Uterus (tissue), 4 donors: ENCODE measurements at places on chromosomes 13 and 19. TPM values are rescaled to one million over a fixed set of nuclear protein-coding genes. Genes with fewer than 3 reads are reported as not detected.

The CEACAM6 gene
- total RNA-seq, result not detected

The ZNF284 gene
- total RNA-seq, result 6.3 TPM

The ATP7B gene
- 9.8 TPM for total RNA-seq

DNA sequence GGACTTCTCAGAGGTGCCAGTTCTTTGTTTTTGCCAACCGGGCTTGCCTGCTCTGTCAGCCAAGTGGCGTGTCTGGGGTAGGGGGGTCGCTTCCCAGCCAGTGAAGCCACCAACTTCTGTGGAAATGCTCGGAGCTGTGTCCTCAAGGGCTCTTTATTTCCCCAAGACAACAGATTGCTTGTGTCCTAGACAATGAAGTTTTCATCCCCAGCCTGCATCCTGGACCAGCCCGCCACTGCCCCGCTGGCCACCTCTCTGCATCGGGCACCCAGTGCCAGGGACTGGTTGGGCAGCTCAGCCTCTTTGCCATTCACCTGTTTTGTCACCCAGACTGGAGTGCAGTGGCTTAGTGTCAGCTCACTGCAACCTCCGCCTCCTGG lies 3.7 kb downstream of the RAB11B start:
- no peak for DNase-seq

DNA sequence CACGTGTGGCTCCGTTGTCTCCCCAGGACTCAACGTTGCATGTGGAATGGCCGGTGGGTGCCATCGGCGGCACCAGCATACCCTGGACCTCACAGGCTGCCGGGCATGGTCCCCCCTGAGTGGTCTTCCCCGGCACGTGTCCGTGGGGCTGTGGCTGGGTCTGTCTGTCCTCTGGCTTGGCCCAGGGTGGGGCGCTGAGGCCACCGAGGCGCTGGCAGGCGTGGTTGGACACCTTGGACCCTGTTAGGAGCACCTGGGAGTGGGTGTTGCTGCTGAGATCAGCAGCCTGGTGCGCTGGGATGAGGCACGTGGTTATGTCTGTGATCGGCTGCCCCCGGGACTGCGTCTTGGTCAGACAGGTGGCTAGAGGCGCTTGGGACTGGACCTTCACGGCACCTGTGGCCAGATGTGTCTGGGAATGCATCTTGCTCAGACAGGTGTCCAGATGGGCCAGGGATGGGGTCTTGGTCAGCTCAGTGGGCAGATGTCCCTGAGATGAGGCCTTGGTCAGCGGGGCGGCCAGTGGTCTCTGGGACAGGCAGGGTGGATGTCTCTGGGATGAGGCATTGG lies 9.2 kb downstream of the IQCN start:
- peak; percentile 17 for DNase-seq

DNA sequence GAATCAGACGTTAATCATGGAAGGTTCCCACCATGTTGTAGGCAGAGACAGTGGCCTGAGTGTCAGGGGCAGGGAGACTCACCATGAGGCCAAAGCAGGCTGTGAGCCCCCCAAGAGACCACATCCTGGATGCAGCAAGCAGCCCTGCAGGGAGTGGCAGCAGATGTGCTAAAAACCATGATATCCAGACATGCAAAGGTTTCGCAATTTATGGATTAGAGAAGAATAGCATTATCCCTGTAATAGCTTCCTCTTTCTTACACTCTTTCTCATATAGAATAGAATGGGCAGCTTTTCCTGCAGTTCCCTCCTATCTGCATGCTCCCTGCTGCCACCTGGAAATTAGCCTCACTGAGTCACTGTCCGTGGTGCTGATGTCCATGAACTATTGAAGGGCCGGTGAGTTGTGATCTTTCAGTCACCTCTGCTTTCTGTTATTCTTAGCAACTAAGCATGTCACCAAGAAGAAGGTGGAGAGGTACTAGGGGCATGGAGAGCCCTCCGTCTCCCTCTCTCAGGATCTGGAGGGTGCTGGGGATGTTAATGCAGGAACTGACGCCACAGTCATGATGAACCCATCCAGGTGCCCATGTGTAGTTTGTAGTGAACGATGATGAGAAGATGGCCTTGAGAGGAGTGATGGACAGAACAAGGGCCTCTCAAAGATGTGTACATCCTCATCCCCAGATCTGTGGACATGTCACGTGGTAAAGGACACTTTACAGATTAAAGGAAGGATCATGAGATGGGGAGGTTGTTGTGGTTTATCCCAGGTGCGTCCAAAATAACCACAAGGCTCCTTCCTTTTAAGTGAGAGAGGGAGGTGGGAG lies 9.9 kb downstream of the CEACAM4 start:
- no peak for DNase-seq

DNA sequence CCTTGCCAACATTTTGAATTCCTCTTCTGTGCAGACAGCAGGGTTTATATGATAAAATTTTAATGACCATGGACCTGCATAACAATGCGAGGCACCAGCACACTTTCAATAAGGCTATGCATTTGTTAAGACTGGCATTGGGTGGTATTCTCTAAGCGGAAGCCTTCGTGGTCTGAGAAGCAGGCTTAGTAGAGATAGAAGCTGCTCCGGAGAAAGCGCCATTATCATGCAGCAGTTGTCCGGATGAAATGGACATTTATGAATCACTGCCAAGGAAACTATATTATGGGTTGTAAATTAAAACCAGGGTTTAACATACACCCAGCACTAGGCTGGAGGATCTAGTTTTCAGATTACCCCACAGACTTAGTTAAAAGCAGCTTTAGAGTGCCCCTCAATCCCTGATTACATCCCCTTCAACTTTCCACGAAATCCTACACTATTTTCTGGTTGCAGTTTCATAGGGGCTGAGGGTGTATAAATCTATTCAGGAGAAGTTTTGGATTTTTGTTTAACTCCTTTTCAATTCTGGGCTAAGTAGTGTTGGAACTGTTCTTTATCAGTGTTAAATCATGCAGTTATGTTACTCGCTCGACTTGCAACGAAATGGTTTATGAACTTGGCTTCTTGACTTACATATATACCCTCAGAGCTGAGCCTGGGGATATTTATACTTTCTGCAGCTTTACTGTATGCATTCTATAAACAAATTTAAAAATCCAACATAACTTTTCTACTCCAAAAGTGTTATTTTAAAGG lies 193.3 kb downstream of the PCDH9 start:
- no peak for DNase-seq

DNA sequence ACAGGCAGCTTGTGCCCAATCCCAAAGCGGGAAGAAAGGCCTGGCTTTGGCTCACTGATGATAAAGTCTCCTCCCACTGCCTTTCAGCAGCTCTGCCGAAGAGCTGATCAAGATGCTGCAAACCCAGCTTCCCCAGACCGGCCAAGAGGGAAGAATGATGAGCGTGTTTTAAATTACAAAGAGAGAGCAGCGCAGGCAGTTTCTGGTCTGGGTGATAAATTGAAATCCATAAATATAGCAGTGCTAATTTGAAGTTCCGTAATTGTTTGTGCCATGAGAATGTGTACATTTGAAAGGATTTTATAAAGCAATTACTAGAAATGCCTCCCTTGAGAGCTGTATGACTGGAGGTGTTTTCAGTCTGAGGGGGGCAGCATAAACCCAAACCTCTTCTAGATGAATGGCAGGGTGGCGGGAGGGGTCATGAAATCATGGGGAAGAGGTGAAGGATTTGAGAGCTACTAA lies 171.8 kb downstream of the STK24 start:
- no peak for DNase-seq

GRCh38 chr19:33868788-33869412 lies 72.2 kb downstream of the KCTD15 start:
- peak; percentile 24 for DNase-seq

GRCh38 chr13:93527748-93528297 lies 301.2 kb downstream of the GPC6 start:
- DNase-seq, result no peak

GRCh38 chr13:44362394-44363040 lies 11.1 kb upstream of the SERP2 start:
- DNase-seq, result no peak

GRCh38 chr13:107734891-107735625 lies 480.3 kb downstream of the LIG4 start:
- no peak for DNase-seq

GRCh38 chr13:73519396-73520116 lies 460.8 kb downstream of the KLF5 start:
- DNase-seq, result no peak

- DNase-seq, result no peak
Observed at GRCh38 chr19:10643172-10643967, 10.8 kb upstream of the ILF3 start.

- no peak for DNase-seq
Observed at GRCh38 chr13:57740719-57741118, 109.2 kb downstream of the PCDH17 start.

GRCh38 chr13:48510698-48511097 lies 22.2 kb downstream of the RCBTB2 start:
- DNase-seq, result no peak

DNA sequence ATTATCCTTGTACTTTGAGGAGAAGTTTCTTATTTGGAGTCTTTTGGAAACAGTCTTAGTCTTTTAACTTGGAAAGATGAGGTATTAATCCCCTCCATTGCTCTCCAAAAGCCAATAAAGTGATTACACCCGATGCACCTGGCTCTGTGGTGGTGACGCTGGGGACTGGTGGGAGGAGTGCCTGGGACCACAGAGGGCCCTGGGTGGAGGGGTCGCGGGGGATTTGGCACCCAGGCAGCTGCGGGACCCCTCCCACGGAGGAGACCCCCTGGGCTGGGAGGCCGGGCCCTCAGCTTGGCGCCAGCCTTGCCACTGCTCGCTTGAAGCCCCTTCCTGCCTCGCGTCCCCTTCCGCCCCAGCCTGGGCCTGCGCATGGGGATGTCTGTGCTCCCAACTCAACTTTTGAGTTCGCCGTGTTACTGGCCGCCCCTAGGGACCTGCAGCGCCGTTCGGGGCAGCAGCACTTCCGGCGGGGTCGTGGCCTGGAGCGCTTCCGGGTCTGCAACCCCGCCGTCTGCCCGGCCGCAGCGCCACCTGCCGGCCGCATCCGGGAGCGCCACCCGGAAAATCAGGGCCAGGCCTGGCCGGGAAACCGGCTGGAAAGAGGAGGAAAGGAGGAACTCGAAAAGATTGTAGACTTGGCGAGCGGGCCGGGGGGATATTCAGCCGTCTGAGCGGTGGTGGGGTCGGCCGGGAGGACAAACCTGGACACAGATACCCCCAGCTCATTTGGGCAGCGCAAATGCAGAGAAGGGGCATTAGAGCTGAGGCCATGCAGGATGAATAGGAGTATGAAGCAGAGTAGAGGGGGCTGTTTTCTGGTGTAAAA lies 8.4 kb downstream of the PEAK3 start:
- DNase-seq, result peak; percentile 53

- DNase-seq, result peak; percentile 30
Observed at GRCh38 chr19:34232566-34233481, 21.5 kb upstream of the GARRE1 start.

DNA sequence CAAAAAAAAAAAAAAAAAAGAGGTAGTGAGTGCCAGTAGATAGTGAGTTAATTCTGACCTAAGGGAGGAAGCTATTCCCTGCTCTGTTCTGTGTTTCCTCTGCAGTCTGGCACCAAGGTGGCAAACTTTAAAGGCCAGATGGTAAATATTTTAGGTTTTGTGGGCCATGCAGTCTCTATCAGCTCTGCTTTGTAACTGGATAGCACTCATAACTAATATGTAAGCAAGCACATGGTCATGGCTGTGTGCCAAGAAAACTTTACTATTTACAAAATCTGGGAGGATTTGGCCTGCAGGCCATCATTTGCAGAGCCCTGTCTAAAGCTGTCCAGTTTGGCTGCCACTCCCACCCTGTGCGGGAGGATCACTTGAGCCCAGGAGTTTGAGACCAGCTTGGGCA lies 4.3 kb downstream of the PIN1 start:
- DNase-seq, result no peak

- DNase-seq, result no peak
Observed at GRCh38 chr13:100108913-100109507, 20.1 kb downstream of the PCCA start.

GRCh38 chr19:1705367-1705766 lies 47.9 kb upstream of the ONECUT3 start:
- no peak for DNase-seq

GRCh38 chr13:48159826-48160225 lies 64.9 kb upstream of the MED4 start:
- no peak for DNase-seq

DNA sequence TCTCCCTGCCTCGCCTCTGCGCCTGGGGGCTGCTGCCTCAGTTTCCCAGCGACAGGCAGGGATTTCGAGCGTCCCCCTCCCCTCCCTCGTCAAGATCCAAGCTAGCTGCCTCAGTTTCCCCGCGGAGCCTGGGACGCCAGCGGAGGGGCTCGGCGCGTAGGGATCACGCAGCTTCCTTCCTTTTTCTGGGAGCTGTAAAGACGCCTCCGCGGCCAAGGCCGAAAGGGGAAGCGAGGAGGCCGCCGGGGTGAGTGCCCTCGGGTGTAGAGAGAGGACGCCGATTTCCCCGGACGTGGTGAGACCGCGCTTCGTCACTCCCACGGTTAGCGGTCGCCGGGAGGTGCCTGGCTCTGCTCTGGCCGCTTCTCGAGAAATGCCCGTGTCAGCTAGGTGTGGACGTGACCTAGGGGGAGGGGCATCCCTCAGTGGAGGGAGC lies 722 bp upstream of the ICAM1 start:
- DNase-seq, result peak; percentile 47

GRCh38 chr19:35316560-35316959 lies 12.4 kb upstream of the CD22 start:
- DNase-seq, result no peak

GRCh38 chr13:45162194-45162593 lies 38.7 kb downstream of the KCTD4 start:
- no peak for DNase-seq

DNA sequence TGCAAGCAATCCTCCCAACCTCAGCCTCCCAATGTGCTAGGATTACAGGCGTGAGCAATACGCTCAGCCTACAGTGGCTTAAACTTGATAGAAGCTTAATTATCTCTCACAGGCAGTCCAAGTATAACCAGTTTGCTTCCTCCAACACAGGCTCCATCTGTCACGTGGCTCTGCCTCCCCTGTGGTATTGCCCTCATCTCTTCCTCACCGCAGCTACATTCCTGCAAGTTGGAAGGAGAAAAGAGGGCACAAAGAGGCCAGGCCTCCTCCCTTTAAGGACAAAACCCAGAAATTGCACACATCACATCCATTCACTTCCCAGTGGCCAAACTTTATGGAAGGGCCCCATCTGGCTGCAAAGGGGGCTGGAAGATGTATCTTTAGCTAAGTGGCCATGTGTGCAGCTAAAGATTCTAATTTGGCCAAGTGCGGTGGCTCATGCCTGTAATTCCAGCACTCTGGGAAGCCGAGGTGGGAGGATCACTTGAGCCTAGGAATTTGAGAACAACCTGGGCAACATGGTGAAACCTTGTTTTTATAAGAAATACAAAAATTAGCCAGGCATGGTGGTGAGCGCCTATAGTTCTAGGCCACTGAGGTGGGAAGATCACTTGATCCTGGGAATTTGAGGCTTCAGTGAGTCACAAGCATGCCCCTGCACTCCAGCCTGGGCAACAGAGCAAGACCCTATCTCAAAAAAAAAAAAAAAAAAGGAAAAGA lies 3.1 kb upstream of the SDHAF1 start:
- no peak for DNase-seq

DNA sequence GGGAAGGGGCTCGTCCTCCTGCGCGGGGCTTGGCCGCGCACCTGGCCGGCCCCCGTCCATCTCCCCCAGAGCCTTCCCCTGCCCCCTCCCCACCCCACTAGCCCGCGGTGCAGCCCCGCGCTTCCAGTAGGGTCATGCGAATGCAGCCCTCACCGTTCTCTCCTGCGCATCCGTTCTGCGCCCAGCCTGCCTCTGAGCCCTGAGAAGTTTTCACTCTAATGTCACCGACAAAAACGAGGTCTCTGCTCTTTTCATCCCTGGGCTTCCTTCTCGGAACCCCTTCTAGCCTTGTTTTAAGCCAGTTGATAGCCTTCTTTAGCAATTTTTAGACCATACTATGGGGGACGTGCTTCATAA lies 97.4 kb downstream of the ATP8A2 start:
- DNase-seq, result no peak

- no peak for DNase-seq
Observed at GRCh38 chr19:31500946-31501345, 151.7 kb upstream of the TSHZ3 start.
